ENCODE measurements at places on chromosomes 6 and 20. TPM values are rescaled to one million over a fixed set of nuclear protein-coding genes. Genes with fewer than 3 reads are reported as not detected.

FAM83B gene
- 12.7 TPM for polyA plus RNA-seq

NDRG3 gene
- 30.9 TPM for polyA plus RNA-seq

IGF2R gene
- 59.5 TPM for polyA plus RNA-seq

LINC00237 gene
- polyA plus RNA-seq: not detected

ADGB gene
- polyA plus RNA-seq: 0.65 TPM

CLPSL1 gene
- polyA plus RNA-seq: 0.57 TPM

TBC1D7 gene
- polyA plus RNA-seq: 26.9 TPM
